KBM-7 (cell line): ENCODE measurements at places on chromosomes 4 and X.

DNA sequence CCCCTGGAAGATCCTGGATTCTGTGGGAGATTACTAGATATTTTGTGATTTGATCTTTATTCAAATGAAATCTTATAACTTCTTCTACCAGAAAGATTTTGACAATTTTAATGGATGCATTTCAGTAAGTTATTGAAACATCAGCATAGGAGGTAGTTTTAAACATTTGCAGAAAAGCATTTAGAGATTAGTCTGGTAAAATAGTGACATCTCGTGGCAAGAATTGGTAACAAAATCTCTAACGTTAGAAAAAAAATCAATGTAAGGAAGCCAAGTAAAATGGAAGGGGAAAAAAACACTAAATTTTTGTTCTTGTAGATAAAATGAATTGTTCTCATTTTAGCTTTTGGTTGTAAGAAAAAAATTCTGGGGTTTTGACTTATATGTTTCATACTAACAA lies 73.3 kb downstream of the TASL start:
- DNase-seq = peak; percentile 86

GRCh38 chr4:515251-515650 lies 16.2 kb downstream of the PIGG start:
- DNase-seq = no peak

GRCh38 chr4:13542577-13543031 lies 1.7 kb downstream of the NKX3-2 start:
- no peak for DNase-seq

- DNase-seq = peak; percentile 29
Measured at GRCh38 chrX:15242899-15243555, 26.9 kb downstream of the ASB9 start.

- DNase-seq = no peak
Measured at GRCh38 chrX:51608766-51609165, 9.9 kb downstream of the CENPVL3 start.

DNA sequence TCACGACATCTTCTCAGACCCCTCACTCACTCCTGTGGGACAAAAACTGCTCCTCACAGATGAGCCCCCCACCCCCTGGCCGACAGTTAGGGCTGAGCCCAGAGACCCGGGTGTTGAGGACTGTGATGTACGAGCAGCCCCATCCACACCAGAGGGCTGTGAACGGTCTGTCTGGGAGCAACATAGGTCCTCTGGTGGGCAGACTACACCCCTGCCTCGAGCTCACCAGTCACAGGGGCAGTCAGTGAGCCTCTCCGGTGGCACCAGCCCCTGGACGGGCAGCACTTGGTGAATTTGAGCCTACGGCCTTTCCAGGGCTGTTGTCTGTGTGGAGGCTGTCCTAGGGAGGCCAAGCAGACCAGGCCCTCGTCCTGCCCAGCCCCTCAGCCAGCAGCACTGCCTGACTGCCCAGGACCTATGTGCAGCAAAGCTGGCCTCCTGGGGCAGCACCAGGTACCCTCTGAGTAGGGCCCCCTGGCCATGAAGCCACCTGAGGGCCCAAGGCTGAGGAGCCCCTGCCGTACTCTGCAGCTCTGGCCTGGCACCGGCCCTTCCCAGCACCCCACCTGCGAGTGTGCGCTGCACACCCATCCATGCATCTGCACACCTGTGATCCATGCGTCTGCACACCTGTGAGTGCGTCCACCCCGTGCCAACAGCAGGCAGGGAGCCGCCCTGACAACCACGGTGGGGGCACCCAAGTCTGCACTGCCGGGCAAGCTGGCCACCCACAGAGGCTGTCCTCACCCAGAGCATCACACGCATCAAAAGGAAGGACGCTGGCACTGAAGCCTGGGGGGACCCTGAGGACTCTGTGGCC lies 111.6 kb upstream of the NKX1-1 start:
- no peak for DNase-seq

DNA sequence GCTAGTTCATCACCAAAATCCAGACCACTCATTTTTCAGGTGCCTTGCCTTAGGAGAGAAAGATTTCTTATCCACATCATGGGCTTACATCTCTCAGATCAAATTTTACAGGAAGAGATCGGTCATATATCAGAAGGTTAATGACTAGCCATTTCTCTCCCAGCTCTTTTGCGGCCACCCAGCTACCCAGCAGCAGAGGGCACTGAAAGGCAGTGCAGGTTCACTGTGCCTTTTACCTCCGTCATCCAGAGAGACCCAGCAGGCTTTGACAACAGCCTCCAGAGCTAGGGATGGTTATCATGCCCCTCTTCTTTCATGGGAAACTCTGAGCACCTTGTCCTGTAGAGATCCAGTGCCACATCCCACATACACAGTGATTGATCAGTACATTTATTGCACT lies 384.8 kb downstream of the AFF2 start:
- no peak for DNase-seq

GRCh38 chrX:10048076-10048475 lies 80.9 kb downstream of the CLDN34 start:
- no peak for DNase-seq
